Natural killer cell (primary cell): ENCODE measurements at places on chromosomes 16 and 17. TPM values are rescaled to one million over a fixed set of nuclear protein-coding genes. Genes with fewer than 3 reads are reported as not detected.

GRCh38 chr17:61849674-61850073, 13.7 kb downstream of the BRIP1 start:
- no peak overlapping the region for H3K4me3 ChIP-seq
- H3K27me3 ChIP-seq: no peaks in the 10 kb centered on the region
- DNase-seq: no peak
- H3K4me1 ChIP-seq: no peaks in the 10 kb centered on the region
- no peak overlapping the region for H3K27ac ChIP-seq

The OR1A1 gene
- not detected for total RNA-seq

The PLLP gene
- total RNA-seq: not detected

DNA sequence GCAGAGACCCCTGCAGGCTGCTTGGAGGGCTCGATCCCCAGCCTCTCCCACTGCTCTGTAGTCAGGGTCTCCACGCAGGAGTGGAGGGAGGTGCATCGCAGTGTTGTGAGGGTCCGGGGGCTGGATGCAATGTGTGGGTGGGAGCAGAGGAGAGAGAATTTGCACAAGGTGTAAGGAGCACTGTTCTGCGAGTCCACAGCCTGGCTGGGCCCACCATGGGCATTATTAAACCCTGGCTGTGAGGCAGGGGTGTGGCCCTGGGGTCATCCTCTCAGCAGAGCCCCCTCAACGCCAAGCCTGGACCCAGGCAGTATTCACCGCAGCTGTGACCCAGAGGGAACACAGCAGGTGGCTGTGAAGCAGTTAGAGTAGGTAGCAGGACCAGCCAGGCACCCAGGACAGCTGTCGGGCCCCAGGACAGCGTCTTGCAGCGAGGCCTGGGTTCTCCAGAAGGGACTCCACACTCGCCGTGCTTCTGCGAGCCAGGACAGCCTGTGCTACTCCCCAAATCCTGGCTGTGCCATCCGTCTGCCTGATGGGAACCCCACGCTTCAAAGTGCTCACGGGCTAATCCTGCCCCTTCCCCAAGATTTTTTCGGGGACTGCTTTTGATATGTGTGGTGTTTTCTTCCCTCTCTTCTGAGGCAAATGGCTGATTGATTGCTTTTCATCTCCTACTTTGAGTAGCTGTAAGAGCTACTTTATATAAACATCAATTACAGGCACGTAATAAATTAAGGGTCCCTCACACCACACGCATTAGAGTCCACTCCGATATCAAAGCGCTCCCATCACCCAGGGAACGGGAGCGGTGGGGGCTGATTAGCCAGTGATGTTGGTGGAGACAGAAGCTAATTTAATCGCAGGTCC, 100.9 kb upstream of the GSE1 start:
- no peak overlapping the region for H3K4me3 ChIP-seq
- no peaks in the 10 kb centered on the region for H3K4me1 ChIP-seq
- no peak overlapping the region for H3K27ac ChIP-seq
- no peak for DNase-seq
- H3K36me3 ChIP-seq: no peaks in the 10 kb centered on the region

DNA sequence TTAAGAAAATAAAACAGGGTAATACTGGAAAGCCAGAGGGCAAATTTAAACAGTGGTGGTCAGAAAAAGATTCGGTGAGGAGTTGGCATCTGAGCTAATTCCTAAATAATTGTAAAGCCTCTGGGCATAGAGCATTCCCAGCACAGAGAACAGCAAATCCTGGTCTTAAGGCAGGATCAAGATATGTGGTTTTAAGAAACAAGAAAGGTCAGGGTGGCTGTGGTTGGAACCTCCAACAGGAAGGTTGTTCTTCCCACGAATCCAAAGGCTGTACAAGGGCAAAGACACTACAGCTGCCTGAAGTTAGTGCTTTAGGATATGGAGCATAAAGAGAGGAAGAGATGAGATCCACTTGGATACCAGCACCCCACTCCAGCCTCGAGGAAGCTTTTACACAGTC, 114.6 kb downstream of the ZNF18 start:
- no peaks in the 10 kb centered on the region for H3K4me1 ChIP-seq
- no peak overlapping the region for H3K27ac ChIP-seq
- H3K27me3 ChIP-seq: no peaks in the 10 kb centered on the region
- no peaks in the 10 kb centered on the region for H3K36me3 ChIP-seq
